Activated T-helper 1 cell treated with anti-CD3 and anti-CD28 coated beads, Interleukin-2, amount 50 U/mL, for 16 hours (primary cell): ENCODE measurements at places on chromosomes 13 and 19.

DNA sequence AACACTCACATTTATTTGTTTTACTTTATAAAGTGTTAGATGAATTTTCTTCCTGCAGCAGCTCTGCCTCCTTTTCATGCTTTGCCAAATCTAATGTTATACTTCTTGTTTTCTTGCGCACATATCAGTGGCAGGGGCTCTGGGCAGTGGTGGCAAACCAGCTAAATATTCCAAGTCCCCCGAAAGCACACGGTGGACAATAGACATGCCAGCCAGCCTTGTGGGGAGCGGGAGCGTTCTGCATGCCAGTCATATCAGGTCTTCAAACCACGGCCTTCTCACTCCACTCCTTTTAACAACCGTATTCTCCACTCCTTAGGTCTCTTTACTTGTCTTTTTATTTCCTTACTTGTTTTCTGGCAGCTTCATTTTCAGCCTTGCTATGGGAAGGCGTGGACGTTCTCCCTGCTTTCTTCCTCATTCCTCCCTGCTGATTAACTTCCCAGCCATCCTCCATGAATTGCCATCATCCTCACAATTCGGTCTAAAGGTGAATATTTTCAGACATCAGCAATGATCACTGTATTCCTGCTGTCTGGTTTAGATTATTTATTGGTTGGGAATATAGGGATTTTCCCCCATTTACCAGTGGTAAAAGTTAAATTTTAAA is 77.1 kb upstream of the WASF3 start:
- DNase-seq = no peak

DNA sequence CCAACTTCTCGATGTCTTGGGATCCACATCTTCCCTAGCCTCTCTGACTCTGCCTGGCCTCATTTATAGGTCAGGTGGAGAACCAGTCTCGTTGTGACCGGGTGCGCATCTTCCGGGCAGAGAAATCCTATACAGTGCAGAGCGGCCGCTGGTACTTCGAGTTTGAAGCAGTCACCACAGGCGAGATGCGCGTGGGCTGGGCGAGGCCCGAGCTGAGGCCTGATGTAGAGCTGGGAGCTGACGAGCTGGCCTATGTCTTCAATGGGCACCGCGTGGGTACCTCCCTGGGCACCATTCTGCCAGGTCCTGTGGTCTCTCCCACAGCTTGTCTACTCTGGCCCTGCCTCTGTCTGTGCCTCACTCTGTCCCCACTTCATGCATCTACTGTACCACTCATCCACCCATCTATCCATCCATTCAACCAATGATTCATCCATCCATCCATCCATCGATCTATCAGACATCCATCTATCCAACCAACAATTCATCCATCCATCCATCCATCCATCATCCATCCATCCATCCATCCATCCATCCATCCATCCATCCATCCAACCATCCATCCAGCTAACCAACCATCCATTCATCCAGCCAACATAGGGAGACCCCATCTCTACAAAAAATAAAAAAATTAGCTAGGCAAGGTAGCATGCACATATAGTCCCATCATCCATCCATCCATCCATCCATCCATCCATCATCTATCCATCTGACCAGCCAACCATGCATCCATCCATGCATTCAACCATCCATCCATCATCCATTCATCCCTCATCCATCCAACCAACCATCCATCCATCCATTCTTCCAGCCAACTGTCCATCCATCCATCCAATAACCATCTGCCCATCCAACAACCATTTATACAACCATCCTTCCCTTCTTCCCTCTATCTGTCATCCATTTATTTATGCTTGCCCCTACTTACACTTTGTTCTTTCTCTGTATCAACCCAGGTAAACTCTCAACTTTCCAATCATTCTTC is 34.3 kb downstream of the RYR1 start:
- DNase-seq = no peak

DNA sequence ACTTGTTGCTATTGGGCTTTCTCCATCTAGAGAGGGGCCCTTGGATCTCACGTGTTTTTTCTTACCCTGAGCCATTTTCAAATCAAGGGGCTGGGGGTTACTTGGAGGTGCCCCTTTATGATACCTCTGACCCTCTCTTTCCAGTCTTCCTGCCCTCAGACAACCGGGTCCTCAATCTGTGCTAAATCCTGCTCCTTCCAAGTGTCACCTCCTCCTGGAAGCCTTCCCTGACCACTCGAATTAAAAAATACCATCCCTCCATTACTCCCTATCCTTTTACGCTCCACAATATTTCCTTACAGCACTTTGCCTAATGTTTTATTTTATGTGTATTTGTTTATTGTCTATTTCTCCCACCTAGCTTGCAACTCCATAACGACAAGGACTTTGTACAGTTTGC is 3.3 kb downstream of the KLK8 start:
- DNase-seq = no peak

- DNase-seq = no peak
Observed at GRCh38 chr19:17457616-17458015, 3.1 kb downstream of the NXNL1 start.

- DNase-seq = no peak
Observed at GRCh38 chr13:48232420-48233045, 473 bp upstream of the ITM2B start.

DNA sequence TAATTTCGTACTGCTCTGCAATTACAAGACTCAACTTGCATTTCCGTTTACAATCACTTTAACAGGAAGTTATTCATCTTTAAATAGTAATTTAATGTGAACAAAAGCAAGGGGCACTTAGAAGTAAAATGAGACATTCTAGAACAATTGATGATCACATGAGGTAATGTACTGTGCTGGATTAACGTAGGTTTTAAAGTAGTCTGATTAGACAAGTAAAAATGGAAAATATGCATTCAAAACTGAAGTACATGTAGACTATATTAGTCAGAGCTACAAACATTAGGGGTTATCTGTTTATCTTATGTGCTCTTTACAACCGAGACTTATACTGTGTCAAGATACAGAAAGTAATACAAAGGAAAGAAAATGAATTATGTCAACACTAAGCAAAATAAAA is 1528.0 kb downstream of the SLITRK5 start:
- DNase-seq = no peak

DNA sequence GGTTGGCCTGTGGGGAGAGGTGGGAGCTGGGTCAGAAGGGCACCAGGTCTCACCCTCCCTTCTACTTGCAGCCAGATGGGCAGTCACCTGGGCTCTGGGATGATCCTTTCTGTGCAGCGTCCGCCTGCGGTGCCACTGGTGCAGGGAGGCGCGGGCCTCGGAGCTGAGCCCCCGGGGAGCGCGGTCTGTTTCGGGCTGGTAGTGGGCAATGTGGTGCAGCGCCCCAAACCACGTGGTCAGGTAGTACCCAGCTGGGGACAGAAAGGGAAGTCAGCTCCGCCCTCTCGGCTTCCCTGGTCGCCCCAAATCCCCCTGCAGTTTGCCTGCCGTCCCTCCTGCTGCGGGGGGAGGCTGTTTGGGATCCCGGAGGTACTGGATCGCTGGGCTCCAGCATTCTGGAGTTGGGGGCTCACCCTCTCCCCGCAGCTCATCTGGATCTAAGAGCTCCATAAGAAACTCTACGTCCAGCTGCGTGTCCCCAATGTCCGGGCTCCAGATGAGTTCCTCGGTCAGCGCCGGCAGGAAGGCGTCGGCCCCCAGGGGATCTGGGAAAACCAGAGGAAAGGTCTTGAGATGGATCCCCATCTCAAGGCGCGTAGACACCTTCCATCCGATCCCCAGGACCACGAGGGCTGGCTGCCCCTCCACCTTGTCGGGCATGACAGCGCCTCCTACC is 8.8 kb downstream of the RINL start:
- DNase-seq = no peak
